ENCODE measurements at places on chromosomes 5 and 9.

DNA sequence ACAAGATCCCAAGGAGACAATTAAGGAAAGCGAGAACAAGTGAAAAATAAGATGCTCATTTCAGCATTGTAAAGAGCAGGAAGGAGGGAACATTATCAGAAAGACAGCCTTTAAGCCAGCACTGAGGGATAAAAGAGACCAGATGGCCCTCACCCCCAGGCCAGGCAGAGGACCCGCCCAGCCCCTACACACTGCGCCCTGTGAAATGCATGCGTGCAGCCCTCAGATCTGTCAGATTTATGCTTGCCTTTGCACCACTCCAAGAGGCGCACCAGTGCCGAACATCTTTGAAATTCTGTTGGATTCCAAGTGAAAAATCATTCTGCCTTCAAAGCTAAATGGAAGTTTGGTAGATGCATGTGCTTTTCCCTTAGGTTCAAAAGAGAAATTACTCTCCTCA is 378.0 kb downstream of the MLLT3 start:
- DNase-seq: no peak

GRCh38 chr5:130017173-130017572 is 112.9 kb downstream of the CHSY3 start:
- DNase-seq: no peak

- no peak for DNase-seq
Observed at GRCh38 chr9:105299190-105299854, 54.9 kb downstream of the SLC44A1 start.

DNA sequence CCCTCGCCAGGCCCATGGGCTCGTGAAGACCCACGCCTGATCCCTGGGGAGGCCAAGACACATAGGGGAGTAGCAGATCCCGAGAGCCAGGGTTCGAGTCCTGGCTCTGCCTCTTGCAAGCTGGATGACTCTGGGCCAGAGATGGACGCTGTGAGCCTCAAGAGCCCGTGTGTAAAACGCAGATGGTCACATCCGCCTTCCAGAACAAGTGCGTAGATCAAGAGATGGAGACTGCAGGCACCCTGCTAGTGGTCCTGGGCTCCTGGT is 8.2 kb downstream of the ST6GALNAC4 start:
- DNase-seq: no peak

- no peak for DNase-seq
Observed at GRCh38 chr9:34446468-34446891, 11.9 kb downstream of the FAM219A start.

GRCh38 chr5:88602584-88602983 is 280.4 kb downstream of the MEF2C start:
- no peak for DNase-seq

- peak; percentile 39 for DNase-seq
Observed at GRCh38 chr5:132466433-132467286, 23.9 kb downstream of the IRF1 start.

DNA sequence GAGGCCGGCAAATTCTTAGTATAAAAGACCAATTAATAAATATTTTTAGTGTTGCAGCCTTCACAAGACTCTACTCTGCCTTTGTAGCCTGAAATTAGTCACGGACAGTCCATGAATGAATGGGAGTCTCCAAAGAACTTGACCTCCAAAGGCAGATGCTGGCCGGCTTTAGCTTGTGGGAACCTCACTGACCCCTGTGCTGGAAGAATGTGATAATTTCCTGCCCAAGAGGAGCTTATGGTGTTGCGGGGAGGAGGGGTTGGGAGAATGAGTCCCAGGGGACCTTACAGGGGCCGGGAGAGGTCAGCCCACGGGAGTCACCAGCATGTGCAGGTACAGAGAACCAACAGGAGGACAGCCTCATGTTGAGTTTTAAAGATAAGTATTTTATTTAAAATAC is 143.1 kb downstream of the IRX2 start:
- no peak for DNase-seq

DNA sequence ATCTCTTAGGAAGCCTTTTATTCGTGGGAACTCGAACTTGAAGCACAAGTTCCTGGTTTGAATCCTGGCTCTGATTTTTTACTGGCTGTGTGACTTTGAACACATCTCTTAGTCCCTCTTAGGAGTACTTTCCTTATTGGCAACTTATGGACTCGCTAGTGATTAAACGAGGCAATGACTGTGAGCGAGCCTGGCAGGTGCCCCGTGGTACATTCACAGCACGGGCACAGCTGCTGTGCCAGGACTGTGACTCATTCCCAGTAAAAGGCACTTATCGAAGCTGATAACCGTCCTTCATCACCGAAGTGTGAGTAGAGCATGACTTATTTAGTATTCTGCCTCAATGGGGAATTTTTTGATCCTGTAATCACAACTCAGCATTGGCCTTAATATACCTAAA is 22.7 kb downstream of the CFAP90 start:
- no peak for DNase-seq

- no peak for DNase-seq
Observed at GRCh38 chr9:105711867-105712266, 17.5 kb downstream of the TMEM38B start.

DNA sequence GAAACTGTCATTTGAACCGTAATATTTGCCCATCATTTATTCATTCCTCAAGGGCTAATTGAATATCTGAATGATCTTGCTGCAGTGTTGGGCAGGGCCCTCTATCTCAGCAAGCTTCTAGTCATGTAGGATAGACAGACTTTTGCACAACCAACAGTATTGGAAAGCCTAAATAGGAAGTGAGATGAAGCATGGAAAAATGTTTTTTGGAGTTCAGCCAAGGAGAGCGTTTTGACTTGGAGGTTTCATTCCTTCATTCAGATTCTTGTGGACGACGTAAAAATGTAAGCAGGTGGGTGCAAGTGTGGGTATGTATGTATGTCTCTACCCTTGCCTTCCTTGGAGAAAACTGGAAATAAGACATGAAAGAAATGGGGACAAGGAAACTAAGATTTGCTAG is 15.5 kb downstream of the DAPK1 start:
- no peak for DNase-seq

GRCh38 chr5:123460296-123460729 is 37.1 kb upstream of the CEP120 start:
- DNase-seq: no peak

GRCh38 chr9:93254061-93254481 is 70.1 kb downstream of the WNK2 start:
- no peak for DNase-seq

DNA sequence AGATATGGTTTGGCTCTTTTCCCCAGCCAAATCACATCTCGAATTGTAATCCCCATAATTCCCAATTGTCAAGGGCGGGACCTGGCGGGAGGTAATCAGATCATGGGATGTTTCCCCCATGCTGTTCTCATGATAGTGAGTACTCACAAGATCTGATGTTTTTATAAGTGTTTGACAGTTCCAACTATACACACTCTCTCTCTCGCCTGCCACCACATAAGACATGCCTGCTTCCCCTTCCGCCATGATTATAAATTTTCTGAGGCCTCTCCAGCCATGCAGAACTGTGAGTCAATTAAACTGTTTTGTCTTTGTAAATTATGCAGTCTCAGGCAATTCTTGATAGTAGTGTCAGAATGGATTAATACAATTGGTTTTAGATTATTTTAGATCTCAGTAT is 475.7 kb upstream of the CYLC2 start:
- no peak for DNase-seq

All from stimulated activated CD8-positive, alpha-beta memory T cell treated with anti-CD3 and anti-CD28 coated beads, Interleukin-7, amount 100 ng/mL, for 1 hour (primary cell).